ENCODE measurements at places on chromosomes 3 and 15. TPM values are rescaled to one million over a fixed set of nuclear protein-coding genes. Genes with fewer than 3 reads are reported as not detected.

GOLGA6L7 gene
- total RNA-seq = not detected

LRRIQ4 gene
- 0.29 TPM for total RNA-seq

AMT gene
- total RNA-seq = 1.1 TPM

IMPG2 gene
- 0.36 TPM for total RNA-seq

ARMC8 gene
- total RNA-seq = 45.7 TPM

ACTRT3 gene
- total RNA-seq = 4.3 TPM

TMEM207 gene
- total RNA-seq = not detected

ATP8B4 gene
- total RNA-seq = 1.1 TPM

GRCh38 chr15:49323207-49323606 is 99.8 kb upstream of the FGF7 start:
- DNase-seq = no peak

DNA sequence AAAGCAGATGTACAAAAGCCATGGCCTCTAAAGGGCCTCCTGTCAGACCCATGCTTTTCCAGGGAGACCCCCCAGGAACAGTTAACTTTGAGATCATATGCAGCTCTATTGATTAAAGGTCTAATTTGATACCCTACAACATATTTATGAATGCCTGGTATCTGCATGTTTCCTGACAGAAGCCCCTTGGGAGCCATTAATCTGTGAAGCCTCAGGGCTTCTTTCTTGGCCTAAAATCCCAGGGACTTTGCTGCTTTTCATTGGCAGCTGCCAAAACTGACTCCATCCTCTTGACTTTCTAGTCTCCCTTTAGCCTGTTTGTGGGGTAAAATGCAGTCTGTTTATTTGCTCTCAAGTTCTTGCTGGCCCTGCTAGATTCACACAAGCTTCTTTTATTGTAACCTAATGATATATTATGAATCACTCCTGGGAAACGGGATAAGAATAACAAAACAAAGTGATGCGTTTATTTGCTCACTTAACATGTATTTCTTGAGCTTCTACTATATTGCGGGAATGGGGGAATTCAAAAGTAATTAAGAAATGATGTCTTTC is 257.0 kb downstream of the LSAMP start:
- no peak for DNase-seq

DNA sequence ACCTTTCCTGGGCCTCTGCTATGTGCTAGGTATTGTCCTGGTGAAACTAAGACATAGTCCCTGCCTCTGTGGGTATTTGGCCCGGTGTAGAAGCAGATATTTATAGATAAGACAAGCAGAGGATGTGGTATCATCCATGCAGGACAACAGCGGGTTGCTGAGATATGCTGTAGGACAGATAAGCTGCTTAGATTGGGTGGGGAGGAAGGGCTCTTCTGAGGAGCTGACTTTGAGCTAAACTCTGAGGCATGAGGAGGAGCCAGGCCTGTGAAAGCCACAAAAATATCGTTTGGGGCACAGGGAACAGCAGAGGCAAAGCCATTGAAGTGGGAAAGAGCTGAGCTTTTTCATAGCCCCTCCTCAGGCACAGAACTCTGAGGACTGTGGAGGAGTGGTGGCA is 492.5 kb upstream of the CFAP20DC start:
- no peak for DNase-seq

- no peak for DNase-seq
Observed at GRCh38 chr15:98620020-98620419, 28.3 kb upstream of the IGF1R start.

GRCh38 chr3:32820971-32821685 is 3.3 kb downstream of the TRIM71 start:
- peak; percentile 66 for DNase-seq

GRCh38 chr3:57992452-57993213 is 15.6 kb upstream of the FLNB start:
- no peak for DNase-seq

- DNase-seq = peak; percentile 74
Observed at GRCh38 chr3:129481766-129482332, 41.8 kb downstream of the IFT122 start.

DNA sequence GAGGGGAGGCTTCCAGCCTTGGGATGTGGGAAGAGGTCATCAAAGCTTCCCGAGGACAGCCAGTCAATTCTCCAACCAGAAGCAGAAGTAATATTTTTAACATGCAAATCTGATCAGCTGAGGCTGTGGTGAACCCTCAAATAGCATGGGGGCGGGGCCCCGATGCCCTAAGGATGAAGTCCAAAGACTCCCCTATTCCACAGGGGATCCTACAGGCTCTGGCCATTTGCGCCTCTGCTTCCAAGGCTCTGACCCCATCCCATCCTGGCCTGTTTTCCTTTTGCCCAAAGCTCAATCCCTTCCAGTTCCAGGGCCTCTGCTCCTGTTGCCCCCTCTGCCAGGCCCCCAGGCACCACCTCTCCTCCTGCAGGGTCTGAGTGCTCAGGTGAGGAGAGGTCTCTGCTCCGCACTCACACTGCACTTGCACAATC is 6.7 kb upstream of the CSK start:
- DNase-seq = peak; percentile 67

GRCh38 chr3:33391255-33391995 is 48.8 kb downstream of the UBP1 start:
- no peak for DNase-seq

DNA sequence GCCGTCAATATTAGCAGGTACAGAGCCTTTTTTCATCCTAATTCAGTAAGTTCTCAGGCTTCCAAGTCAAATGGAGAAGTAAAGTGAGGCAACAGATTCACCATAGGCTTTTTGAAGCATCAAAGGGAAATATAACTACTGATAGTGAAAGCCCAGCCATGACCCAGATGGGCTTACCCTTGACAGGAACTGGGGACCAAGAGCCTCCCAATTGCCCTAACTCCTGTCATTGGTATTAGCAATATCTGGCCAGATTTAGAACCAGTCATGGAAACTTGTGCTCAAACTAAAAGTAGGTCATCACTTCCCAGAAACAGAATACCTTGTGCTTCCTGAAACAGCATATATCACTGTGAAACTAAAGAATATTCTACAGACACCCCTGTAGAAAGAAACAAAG is 33.0 kb downstream of the NME9 start:
- DNase-seq = peak; percentile 25

- no peak for DNase-seq
Observed at GRCh38 chr15:72451224-72451623, 22.9 kb upstream of the ARIH1 start.

DNA sequence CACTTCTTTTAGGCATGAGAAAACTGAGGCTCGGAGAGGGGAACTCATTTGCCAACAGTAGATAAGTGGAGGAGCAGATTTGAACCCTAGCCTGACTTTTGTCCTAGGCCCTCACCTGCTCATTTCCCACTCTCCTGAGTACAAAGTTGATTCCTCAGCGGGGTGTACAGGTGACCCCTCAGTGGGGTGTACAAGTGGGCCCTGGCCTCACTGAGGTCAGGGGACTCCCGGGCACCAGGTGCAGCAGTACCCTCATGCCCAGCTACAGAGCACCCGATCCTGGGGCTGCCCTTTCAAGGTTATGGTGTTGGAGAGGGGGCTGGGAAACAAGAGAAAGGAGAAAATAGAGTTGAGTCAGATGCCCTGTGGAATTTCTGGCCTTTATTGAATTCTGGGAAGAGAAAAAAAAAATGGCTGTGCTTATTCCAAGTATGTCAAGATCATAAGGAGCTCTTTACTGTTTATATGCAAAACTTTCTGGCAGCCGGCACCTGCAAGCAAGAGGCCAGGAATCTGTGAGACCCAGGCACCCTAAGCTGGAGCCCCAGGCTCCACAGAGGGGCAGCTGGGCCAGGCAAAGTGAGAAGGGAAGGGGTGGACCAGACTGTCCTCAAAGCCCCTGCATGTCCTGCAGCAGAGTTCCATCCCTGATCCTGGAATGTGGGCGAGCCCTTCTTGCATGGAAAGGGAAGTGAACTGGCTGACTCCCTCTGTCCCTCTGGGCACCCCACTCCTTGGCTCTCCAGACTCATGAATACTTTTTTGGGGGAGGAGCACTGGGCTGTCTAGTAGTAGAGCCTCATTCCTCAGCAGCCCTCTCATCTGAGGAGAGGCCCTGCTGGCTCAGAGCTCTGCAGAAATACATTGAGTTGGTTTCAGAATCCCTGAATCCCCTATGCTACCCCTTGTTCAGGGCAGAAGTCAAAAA is 43.1 kb downstream of the AMOTL2 start:
- peak; percentile 90 for DNase-seq

DNA sequence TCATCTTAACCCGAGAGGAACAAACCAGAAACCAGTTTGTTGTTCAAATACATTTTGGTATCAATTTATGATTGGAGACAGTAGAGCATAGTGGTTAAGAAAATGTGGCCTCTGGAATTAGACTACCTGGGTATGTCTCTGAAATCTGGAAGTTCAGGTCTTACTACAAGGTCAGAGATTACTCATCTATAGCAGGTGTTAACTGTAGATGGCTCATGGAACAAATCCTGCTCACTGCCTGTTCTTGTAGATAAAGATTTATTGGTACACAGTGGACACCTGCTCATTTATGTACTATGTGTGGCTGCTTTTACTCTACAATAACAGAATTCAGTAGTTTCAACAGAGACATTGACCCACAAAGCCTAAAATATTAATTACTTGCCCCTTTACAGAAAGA is 413.3 kb downstream of the CNTN6 start:
- DNase-seq = no peak

DNA sequence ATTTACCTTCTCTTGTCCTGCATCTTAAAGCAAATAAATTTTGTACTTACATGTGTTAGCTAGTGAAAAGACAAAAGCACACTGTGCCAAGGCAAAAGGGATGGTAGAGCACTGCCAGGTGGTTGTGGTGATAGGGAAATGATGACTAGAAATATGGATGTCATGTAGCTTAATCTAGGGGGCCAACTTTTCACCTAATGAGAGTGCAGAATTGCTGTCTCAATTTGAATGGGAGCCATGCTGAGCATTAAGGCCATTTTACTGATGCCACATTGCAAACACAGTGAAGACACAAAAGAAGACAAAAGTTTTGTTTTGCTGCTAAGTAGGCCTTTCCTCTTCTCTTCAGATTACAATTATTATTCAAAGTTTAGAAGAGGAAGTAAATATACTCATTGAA is 274.7 kb downstream of the PDCD6IP start:
- DNase-seq = no peak

GRCh38 chr3:32946973-32947788 is 4.3 kb upstream of the CCR4 start:
- DNase-seq = no peak

DNA sequence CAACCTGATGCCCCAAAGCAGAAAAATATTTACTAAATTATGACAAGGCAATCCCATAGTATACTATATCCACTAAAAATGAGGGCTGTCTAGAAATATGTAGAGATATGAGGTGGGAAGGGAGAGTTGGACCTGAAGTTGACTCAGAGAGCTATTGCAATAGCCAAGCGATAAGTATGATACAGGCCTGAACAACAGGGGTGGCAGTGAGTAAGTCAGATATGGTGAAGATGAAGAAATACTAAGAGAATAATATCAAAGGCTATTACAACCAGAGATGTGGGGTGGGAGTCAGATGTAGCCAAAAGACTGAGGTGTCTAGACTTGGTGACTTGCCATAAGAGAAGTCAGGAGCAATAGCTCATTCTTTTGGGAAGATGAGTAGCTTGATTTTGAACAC is 9.2 kb downstream of the HSPBAP1 start:
- DNase-seq = peak; percentile 73

- no peak for DNase-seq
Observed at GRCh38 chr3:45417930-45418847, 29.8 kb downstream of the LARS2 start.

DNA sequence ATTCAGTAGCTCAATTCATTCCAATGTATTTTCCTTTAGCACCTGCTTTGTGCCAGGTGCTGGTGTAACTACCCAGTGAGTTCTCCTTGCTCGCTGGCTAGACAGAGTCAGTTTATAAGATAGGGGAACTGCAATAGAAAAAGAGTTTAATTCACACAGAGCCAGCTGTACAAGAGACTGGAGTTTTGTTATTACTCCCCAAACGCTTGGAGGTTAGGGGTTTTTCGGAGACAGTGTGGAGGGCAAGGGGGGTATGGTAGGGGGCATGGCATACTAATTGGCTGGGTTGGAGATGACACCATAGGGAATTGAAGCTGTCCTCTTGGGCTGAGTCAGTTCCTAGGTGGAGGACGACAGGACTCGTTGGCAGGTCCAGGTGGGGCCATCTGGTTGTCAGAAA is 5.4 kb upstream of the CFAP91 start:
- DNase-seq = no peak

Measured in osteoblast (primary cell).